ENCODE measurements at places on chromosomes 12 and 14.
A peak's percentile ranks its signal among the peaks of the same experiment; 100 is the strongest.

GRCh38 chr14:100547633-100548294, 39.5 kb downstream of the BEGAIN start:
- DNase-seq, result no peak

- DNase-seq, result no peak
These were observed 59.8 kb downstream of the RNFT2 start for GRCh38 chr12:116797885-116798284.

GRCh38 chr12:121811434-121812319, 7.9 kb downstream of the SETD1B start:
- DNase-seq, result peak; percentile 89

DNA sequence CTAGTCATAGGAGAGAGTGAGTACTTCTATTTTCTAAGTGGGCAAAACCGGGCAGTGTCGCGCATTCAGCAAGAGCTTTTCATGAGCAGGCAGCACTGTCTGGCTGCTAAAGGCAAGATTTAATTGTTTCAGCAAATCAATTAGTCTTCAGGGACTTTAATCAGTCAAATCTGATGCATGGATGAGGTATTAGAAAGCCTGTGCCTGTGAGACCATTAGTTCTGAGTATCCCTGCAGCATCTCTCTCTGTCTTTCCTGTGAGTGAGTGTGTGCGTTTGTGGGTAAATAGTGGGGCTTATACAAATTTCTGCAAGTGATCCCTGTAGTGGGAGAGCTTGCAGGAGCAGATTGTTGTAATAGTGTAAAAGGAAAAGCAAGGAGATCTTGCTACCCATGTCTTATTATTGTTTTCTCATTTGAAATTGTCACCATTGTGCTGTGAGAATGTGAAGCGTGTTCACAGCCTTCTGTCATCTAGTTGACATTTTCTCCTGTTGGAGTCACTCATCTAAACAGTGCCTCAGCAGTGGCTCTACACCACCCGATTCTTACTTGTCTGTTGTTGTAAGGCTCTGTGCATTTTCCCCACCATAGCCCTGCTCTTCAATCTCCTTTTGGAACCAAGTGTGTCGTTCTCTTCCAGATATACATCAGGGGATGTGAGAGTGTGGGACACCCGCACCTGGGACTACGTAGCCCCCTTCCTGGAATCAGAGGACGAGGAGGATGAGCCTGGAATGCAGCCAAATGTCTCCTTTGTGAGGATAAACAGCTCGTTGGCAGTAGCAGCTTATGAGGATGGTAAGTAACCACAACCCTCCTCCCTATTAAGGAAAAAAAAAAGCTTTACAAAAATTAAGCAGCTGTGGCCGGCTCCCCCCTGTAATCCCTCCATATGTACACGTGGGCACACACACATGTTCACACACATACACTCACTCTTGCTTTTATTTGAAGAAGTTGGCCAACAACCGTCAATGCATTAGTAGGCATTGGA, 53.6 kb downstream of the FBXW8 start:
- no peak for DNase-seq

DNA sequence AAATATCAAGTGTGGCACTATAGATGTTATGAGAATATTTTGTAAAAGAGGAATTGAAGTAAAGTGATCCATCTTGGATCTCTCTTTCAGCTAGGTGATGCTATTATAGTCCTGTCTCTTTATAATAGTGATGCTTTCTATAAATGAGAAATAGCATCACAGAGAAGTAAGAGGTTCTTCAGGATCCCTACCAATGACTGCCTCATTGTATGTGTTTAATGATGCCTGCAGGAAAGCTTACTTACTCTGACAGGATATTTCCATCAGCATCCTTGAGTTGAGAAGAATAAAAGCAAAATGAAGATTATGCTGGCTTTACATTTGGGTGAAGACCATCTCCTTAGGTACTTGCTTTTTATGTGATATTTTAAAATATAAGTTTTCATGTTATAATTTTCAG, 846.0 kb upstream of the LRFN5 start:
- DNase-seq, result no peak

- no peak for DNase-seq
These were observed 1197.5 kb downstream of the LRFN5 start for GRCh38 chr14:42804141-42804540.

- peak; percentile 78 for DNase-seq
These were observed 28.1 kb downstream of the MSRB3 start for GRCh38 chr12:65306366-65307168.

DNA sequence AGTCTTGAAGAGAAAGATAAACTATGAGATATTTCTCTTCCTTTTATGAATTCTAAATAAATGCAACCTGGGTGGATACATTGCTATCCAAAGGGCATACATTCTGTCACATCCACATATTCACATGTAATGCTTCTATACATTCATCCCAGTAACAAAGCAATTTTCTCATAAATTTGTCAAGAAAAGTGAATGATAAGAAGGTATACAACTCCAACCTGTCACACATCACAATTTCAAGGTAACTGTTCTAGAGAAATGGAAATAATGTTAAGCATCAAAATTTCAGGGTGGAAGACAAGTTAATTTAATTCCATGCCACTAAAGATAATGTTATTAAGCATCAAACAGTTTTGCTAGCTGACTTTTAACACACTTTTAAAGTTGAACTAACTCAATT, 212.9 kb downstream of the SYT10 start:
- DNase-seq, result no peak

DNA sequence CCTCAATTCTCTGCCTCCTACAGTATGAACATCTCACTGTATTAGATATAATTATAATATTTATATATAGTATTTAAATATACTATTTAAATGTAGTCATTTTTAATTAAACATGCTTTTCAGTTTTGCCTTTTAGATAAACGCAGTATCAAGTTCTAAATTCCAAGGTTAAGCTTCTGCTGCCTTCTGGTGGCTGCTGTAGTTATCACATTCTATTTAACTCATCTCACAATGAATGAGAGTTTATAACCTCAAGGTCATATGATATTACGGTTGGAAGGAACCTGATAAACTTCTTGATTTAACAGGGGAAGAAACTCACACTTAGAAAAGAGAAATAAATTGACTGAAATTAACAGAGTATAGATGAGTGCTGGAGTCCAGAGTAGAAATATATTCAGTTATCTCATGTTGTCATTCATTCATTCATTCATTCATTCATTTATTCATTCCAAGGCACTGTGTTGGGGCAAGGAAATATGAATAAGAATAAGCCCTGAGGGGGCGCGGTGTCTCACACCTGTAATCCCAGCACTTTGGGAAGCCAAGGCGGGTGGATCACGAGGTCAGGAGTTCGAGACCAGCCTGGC, 31.9 kb downstream of the GUCY2C start:
- peak; percentile 46 for DNase-seq
